ENCODE measurements at places on chromosomes 13 and 19. TPM values are rescaled to one million over a fixed set of nuclear protein-coding genes. Genes with fewer than 3 reads are reported as not detected.

SERPINE3 gene
- not detected for total RNA-seq

ZNF793 gene
- total RNA-seq, result 3.0 TPM

SPATA13 gene
- total RNA-seq, result 4.2 TPM

GRIN2D gene
- 0.14 TPM for total RNA-seq

TMEM59L gene
- not detected for total RNA-seq

LILRA5 gene
- total RNA-seq, result not detected

SLC1A6 gene
- not detected for total RNA-seq

MAMSTR gene
- 0.88 TPM for total RNA-seq

LHB gene
- total RNA-seq, result not detected

S1PR4 gene
- total RNA-seq, result 0.14 TPM

NECTIN2 gene
- total RNA-seq, result 100 TPM

RPS16 gene
- total RNA-seq, result 2,869 TPM

RUBCNL gene
- not detected for total RNA-seq

TDRD12 gene
- total RNA-seq, result 0.35 TPM

WDR88 gene
- not detected for total RNA-seq

Measured in airway epithelial cell (primary cell).